H1 (cell line): ENCODE measurements at places on chromosomes 4 and X. TPM values are rescaled to one million over a fixed set of nuclear protein-coding genes. Genes with fewer than 3 reads are reported as not detected.

DNA sequence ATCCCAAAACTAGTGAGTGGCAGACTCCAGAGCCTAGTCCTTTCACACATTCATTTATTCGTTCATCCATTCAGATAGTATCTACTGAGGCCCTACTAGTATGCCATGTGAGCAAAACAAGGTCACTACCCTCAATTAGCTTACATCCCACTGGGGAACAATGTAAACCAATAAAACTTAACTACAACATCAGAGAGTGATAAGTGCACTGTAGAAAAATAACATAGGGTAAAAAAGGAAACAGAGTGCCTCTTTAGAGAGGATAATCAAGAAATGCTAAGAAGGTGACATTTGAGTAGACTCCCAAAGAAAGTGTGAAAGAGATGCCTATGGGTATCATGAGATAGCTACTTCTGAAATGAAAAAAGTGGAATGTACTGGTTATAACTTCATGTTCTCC lies 18.5 kb downstream of the PAPSS1 start:
- DNase-seq: no peak

GRCh38 chr4:16659079-16659478 lies 239.4 kb downstream of the LDB2 start:
- no peak for DNase-seq

DNA sequence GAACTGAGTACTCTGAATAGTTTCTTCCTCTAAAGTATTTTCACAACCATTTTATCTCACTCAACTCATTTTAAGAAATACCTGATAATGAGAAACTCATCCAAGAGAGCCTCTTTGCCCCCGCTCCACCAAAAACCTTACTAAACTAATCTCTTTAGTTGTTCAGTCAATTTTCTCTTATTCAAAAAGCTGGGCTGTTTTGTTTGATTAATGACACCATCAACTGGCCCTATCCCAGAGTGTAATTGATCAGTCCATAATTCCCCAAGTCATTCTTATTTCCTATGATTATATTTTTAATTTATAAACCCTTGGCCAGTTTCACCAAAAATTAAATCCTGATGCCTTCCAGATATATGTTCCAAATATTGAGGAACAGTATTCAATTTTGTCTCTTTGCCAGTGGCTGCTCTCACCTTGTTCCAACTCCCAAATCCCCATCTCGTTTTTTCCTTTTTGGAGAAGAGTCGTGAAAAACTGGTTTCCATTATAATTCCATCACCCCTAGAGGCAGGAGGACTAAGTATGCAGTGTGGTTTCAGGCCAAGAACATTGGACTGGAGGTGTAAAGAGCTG lies 10.4 kb downstream of the LIMCH1 start:
- DNase-seq: no peak

Gene RPA4
- 0.24 and 0.34 TPM in 2 replicates for total RNA-seq

DNA sequence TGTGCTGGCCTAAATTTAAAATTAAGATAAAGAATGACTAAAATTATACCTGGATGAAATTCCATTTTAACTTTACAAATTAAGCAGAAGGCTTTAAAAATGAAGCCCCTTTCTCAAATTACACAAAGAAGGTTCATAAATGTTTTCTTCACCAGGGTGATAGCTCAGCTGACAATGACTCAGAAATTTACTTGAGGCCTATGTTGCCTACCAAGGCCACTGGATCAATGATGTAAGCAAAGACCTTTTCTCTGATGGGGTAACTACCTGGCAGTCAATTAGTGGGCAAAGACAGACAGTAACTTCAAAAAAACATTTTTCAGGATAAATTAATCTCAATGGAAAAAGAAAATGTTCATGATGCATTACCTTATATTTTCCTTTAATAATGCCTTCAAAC lies 23.9 kb upstream of the GPR34 start:
- DNase-seq: no peak

DNA sequence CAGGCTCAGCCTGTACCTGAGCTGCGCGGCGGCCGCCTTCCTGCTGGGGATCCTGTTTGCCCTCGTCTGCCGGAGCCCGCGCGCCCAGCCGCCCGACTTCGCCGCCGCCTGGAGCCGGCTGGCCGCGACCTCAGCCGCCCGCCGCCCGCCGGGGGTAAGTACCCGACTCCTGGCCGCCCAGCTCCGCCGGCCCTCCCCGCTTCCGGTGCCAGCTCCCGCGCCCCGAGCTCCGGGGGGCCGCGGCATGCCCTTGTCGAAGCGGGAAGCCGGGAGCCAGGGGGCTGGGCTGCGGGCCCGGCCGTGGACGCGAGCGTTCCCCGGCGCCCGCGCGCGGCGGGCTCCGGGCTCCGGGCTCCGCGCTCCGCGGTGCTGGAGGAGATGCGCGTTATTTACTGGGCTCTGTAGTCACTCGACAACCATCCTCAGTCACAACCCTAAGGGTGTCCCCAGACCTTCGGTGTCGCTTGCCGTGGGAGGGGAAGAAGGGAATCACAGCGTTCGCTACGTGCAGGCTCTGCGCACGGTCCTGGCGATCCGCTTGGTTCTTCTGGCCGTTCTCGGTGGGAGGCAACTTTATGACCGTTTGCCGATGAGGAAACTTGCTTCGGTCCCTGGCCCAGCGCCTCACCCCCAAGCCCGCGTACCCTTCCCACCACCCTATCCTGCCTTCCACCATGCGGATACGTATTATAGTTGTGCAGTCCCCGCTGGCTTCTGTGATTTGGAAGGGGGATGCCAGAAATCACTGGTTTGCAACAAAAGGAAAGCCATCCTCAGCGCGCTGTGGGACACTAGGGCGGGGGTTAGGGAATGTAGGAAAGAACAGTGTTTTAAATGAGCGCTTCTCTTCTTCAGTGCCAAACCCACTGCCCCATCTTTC lies 944 bp downstream of the SNX25 start:
- no peak for DNase-seq

Gene PSAPL1
- total RNA-seq: not detected in 2 replicates

GRCh38 chrX:107669261-107669660 lies 41.0 kb downstream of the PRPS1 start:
- no peak for DNase-seq

Gene OPRPN
- total RNA-seq: not detected in 2 replicates

Gene SMIM14
- 26.6 and 29.1 TPM in 2 replicates for total RNA-seq

GRCh38 chr4:169092889-169093522 lies 83.0 kb upstream of the CBR4 start:
- no peak for DNase-seq

DNA sequence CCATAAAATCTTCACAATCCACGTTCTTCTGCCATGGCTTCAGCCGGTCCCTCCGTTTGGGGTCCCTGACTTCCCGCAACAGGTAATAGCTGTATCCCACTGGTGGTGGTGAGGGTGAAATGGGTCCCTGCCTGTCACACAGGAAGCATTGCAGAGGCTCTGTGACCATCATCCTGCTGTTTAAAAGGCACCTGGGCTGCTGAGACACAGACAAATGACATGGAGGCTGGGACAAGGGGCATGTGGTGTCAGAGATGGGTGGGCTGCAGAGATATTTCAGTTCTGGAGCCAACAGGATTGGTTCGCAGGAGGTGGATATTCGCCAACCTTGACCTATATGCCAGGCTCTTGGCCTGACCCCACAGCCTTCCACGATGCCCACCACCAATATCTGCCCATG lies 82.1 kb downstream of the JAKMIP1 start:
- DNase-seq: no peak

Gene FAM149A
- total RNA-seq: 7.5 and 8.5 TPM in 2 replicates

- DNase-seq: no peak
Measured at GRCh38 chrX:20285511-20285910, 18.8 kb upstream of the RPS6KA3 start.

Gene KCNIP4
- total RNA-seq: not detected in 2 replicates

Gene ADAD1
- not detected in 2 replicates for total RNA-seq

Gene MSANTD1
- total RNA-seq: 0.45 and 0.78 TPM in 2 replicates

- no peak for DNase-seq
Measured at GRCh38 chr4:82382751-82383150, 9.0 kb upstream of the HNRNPD start.

DNA sequence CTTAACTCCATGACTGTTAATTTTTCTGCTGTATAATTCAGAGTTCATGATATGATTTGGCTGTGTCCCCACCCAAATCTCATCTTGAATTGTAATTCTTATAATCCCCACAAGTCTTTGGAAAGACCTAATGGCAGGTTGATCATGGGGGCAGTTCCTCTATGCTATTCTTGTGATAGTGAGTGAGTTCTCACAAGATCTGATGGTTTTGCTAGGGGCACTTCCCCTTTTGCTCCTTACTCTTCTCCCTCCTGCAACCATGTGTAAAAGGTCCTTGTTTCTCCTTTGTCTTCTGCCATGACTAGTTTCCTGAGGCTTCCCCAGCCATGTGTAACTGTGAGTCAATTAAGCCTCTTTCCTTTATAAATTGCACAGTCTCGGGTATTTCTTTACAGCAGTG lies 1751.9 kb downstream of the ARAP2 start:
- no peak for DNase-seq

Gene TAF7L
- not detected in 2 replicates for total RNA-seq

- DNase-seq: no peak
Measured at GRCh38 chr4:169420291-169420690, 149.5 kb upstream of the SH3RF1 start.

Gene RPGR
- 6.9 and 10.0 TPM in 2 replicates for total RNA-seq

GRCh38 chrX:146433771-146434170 lies 375.8 kb upstream of the CXorf51B start:
- no peak for DNase-seq

DNA sequence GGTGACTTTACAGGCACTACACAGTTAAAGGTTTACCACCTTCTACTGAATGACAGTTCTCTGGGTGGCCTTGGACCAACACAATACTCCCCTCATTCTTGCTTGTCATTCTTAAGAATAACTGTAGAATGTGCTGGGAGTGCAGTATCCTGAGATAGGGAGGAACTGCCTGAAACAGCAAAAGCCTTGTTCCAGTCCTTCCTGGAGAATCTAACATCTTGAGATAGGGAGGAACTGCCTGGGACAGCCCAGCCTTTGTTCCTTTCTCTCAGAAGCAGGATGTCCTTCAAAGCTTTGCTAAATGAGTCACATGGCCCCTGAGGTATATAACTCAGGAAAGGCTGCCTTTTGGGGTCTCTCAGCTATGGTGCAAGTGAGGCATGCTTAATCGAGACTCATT lies 145.7 kb upstream of the MBNL3 start:
- DNase-seq: no peak

Gene FANCB
- total RNA-seq: 12.2 and 13.8 TPM in 2 replicates

DNA sequence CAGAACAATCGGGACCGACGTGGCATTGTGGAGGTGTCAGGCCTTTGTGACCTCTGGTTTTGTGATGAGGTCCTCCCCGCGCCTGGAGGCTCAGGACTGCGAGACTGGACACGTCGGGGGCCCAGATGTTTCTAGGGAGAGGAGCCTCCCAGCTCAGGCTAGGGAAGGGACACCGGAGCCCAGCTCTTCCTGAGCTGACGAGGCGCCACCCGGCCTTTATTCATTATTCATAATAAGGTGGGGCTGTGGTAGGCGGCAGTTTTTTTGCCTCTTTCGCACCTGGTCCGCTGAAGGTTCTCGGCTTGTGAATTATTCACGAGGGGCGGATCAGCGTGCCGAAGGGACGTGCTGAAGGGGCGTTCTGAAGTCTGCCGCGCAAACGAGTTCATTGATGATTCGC lies 2.3 kb upstream of the UBA1 start:
- DNase-seq: peak; percentile 49

Gene NSDHL
- total RNA-seq: 30.5 and 31.5 TPM in 2 replicates

GRCh38 chr4:15656038-15656470 lies 897 bp upstream of the FBXL5 start:
- peak; percentile 75 for DNase-seq

Gene RPL10
- total RNA-seq: 2,633 and 2,739 TPM in 2 replicates

- DNase-seq: peak; percentile 29
Measured at GRCh38 chr4:177051473-177052060, 258.1 kb upstream of the NEIL3 start.

Gene GUCY1A1
- total RNA-seq: not detected in 2 replicates

GRCh38 chr4:109560687-109561461 lies 828 bp downstream of the MCUB start:
- peak; percentile 56 for DNase-seq

DNA sequence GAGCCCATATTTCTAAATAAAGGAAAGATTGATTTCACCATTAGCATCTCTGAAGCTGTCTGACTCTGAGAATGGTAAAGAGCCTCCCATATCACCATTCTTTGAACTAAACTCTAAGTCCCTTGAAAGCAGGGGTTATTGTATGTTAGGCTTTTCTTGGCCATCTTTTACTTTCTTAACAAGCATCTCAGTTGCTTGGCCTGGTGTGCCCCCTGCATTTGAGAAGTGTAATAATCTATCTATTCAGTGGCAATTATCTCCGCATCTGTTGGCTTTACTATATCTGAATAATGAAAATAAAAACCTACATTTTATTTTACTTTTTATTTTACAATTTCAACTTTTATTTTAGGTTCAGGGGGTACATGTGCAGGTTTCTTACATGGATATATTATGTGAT lies 128.3 kb upstream of the ARMCX2 start:
- no peak for DNase-seq

Gene ERCC6L
- total RNA-seq: 23.9 and 24.7 TPM in 2 replicates

Gene RNF212
- 3.4 and 3.9 TPM in 2 replicates for total RNA-seq

Gene FGD1
- total RNA-seq: 33.8 and 34.9 TPM in 2 replicates

Gene FRG2
- total RNA-seq: not detected in 2 replicates

Gene TENM3
- 67.0 and 69.3 TPM in 2 replicates for total RNA-seq

Gene MAP3K15
- total RNA-seq: 2.1 and 2.4 TPM in 2 replicates

GRCh38 chr4:14787894-14788293 lies 214.4 kb upstream of the CPEB2 start:
- no peak for DNase-seq

GRCh38 chr4:76984788-76985211 lies 35.2 kb downstream of the SEPTIN11 start:
- DNase-seq: no peak

- DNase-seq: no peak
Measured at GRCh38 chr4:181365671-181366070, 877.5 kb upstream of the TENM3 start.
